A549 (cell line): ENCODE measurements at places on chromosomes 5 and 9.
A peak's percentile ranks its signal among the peaks of the same experiment; 100 is the strongest.

GRCh38 chr5:148374690-148375360 lies 8.9 kb upstream of the FBXO38 start:
- peak; percentile 67 for DNase-seq

GRCh38 chr9:4062966-4063365 lies 236.9 kb downstream of the GLIS3 start:
- no peak for DNase-seq

DNA sequence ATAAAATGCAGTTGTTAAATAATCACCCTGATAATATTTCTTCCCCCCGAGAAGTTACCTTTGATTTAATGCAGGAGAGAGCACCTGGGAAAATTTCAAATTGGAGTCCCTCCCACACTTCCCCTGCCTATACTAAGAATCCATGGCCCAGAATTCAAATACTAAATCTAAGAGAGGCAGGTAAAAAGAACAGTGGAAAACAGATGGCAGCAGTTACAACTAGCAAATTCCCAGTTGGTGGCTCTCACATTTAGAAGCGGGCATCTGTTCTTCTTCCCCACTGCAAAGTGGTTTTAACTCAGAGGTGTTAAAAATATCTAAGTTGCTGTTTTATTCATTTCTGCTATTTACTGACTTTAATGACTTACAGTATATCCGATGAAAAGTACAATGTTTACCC lies 210.4 kb upstream of the ELAVL2 start:
- no peak for DNase-seq

DNA sequence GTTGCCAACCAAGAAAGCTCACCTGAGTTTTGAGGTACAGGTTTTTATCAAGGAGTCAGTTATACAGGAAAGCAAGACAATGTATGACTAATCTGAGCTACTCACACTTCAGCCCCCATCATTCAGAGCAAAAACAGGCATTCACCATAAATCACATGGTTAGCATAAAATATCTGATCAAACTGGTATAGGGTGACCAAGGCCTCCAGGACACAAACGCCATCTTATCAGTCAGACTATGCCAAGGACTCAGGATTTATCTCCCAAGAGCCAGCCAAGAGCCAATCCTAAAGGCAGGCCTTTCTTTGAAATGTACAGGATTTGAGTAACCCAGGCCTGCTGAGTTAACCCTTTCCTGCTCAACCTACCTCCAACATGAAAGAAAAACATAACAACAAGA lies 313.0 kb upstream of the NREP start:
- no peak for DNase-seq

DNA sequence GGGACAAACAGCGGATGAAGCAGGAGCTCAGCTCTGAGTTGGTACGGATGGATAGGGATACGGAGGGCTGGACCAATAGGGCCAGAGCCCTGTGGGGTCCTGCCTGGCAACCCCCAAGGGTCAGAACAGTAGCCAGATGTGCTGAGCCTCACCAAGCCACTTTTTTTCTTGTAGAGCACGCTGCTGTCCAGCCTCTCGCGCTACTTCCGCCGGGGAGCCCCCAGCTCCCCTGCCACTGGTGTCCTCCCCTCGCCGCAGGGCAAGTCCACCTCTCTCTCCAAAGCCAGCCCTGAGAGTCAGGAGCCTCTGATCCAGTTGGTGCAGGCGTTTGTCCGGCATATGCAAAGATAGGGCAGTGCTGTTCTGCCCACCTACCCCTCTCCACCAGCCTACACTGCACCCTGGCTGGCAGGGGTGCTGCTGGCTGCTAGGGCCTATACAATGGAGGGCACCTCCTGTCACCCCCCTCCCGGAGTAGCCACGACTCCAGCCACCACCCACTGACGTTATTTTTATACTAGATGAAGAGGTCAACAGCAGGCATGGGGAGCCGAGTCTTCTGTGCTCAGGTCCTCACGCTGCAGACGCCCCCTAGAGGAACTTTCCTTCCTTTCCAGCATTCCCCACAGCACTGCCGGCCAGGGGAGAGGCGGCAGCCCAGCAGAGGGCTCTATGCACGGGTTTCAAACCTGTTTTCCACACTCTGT lies 21.6 kb downstream of the SH3GLB2 start:
- peak; percentile 82 for DNase-seq

- DNase-seq = no peak
Measured at GRCh38 chr9:111566234-111566633, 33.2 kb downstream of the PTGR1 start.

- DNase-seq = no peak
Measured at GRCh38 chr5:141948812-141949211, 9.2 kb downstream of the PCDH12 start.

GRCh38 chr9:14106699-14107098 lies 207.2 kb downstream of the NFIB start:
- no peak for DNase-seq

DNA sequence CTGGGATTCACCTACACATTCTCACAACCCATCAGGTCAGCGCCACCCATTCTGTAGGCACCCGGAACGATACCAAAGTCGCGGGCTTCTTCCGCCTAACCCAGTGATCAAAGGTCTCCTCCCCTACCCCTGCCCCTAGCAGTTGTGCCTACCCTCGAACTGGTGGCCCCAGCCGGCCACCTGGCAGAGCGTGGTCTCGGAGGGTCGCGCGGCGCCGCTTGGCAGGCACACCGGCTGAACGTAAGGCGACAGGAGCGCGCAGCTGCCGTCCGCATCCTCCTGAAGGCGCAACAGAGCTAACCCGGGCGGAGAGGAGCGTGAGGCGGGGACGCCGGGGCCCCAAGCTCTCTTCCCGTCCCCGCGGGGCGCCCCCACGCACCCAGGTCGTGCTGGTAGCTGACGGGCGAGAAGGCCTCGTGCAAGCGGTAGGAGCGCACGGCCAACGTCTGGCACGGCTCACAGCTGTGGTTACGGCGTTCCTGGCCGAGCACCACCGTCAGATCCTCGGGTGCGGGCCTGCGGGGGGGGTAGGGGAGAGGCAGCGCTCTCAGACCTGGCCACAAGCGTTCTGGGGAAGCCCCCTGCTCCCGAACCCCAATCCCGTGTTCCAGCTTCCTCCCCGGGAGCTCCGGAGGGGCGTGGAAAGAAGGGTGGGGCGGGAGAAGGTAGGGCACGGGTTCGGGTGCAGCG lies 2.8 kb upstream of the PFN3 start:
- DNase-seq = peak; percentile 54

- DNase-seq = peak; percentile 25
Measured at GRCh38 chr9:104091708-104092107, 2.4 kb upstream of the SMC2 start.

DNA sequence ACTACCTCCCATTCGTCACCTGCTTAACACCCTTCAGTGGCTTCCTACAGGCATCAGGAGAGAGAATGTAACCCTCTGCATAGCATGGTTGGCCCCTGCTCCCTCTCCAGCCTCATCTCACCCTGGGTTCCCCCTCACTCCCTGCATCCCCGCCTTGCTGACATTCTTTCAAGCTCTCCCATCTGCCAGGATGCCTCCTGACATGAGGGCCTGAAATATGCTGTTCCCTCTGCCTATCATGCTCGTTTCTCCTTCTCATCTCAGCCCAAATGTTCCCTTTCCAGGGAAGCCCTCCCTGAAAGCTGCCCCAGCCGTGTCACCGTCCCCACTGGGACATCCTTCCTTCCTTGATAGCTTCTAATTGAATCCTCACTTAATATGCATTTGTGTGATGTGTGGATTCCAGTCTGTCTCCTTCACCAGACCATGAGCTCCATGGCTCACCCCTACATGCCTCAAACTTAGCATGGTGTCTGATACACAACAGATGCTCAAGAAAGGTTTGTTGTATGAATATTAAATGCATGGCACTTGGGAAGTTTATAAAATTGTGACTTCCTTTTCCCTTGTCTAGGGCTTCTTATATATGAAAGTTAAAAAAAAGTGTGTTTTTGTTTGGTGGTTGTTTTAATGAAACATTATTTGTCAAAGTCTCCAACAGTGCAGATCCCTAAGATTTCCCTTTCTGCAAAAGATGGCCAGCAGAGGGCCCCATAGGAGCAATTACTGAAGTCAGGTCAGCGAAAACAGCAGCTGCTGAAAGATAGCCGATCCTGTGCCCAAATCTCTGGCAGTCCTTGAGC lies 7.3 kb upstream of the C5orf58 start:
- DNase-seq = peak; percentile 68

- no peak for DNase-seq
Measured at GRCh38 chr5:177271113-177271512, 32.4 kb downstream of the RAB24 start.

DNA sequence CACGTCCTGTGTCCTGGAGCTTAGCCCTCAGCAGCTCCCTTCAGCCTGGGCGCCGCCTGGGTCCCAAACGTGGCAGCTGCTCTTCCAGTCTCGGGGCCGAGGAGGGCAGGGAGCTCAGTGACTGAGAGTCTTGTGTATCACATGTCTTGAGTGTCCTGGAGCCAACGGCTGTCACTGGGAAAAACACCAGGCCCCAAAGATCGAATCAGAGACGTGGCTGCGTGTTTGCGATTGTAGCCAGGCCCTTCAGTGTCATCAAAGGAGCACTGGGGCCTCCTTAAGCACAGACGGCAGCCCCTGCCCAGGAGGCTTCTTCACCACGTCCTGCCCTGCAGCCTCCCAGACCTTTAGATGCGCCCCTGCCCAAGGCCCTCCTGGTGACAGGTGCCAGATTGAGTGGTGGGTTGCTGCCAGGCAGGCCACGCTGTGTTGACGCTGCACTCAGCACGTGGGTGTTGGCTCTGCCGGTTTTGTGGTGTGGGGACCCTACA lies 5.7 kb upstream of the EXOC3 start:
- no peak for DNase-seq

GRCh38 chr5:113950186-113950585 lies 411.7 kb upstream of the KCNN2 start:
- no peak for DNase-seq

- DNase-seq = no peak
Measured at GRCh38 chr5:79876456-79876855, 114.6 kb downstream of the MTX3 start.

- no peak for DNase-seq
Measured at GRCh38 chr5:176859916-176860315, 39.2 kb downstream of the HK3 start.

GRCh38 chr9:121596515-121596914 lies 54.9 kb upstream of the DAB2IP start:
- no peak for DNase-seq

DNA sequence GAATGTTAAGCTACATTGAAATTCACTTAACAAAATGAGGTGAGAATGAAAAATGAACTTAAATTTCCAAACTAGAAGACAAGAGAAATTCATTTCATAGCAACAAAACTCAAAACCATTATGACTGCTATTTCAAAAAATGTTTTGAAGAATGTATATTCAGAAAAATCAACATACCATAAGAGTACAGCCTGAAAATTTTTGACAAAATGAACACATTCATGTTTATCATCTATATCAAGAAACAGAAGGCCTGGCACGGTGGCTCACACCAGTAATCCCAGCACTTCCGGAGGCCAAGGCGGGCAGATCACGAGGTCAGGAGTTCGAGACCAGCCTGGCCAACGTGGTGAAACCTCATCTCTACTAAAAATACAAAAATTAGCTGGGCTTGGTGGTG lies 4.2 kb upstream of the IL6ST start:
- no peak for DNase-seq
